A673 (cell line): ENCODE measurements at places on chromosomes 1 and 21. TPM values are rescaled to one million over a fixed set of nuclear protein-coding genes. Genes with fewer than 3 reads are reported as not detected.

The GIPC2 gene
- 0.07 TPM in 1 of 2 replicates, not detected in the other for total RNA-seq

GRCh38 chr1:150558761-150559655 lies 9.8 kb downstream of the ADAMTSL4 start:
- peaks cover 25% of the 10 kb centered on the region for H3K4me1 ChIP-seq
- no peaks in the 10 kb centered on the region for H3K27me3 ChIP-seq
- H3K27ac ChIP-seq = no peak overlapping the region

GRCh38 chr1:12244078-12244477 lies 14.2 kb downstream of the VPS13D start:
- DNase-seq = peak; percentile 40
- no peak overlapping the region for H3K27ac ChIP-seq
- no peak overlapping the region for H3K4me3 ChIP-seq
- no peaks in the 10 kb centered on the region for H3K27me3 ChIP-seq
- peaks cover 18% of the 10 kb centered on the region for H3K36me3 ChIP-seq
- H3K4me1 ChIP-seq = no peaks in the 10 kb centered on the region

DNA sequence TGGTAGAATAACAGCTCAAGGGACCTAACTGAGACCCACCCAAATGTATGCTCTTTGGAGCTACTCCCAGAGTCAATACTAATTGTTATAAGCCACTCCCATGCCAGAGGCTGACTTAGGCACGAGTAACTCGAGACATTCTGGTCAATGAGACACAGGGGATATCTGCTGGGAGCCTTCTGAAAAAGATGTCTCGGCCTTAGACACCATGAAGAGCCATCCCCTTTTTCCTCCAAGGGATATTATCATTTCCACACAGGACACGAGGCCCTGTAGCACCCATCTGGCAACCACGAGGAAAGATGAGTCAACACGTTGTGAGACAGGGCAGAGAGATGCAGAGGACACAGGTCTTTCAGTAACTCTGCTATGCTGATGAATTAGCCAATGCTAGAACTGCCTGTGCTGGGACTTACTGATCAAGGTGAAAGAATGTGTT lies 30.7 kb downstream of the ITPKB start:
- peaks cover 12% of the 10 kb centered on the region for H3K4me1 ChIP-seq
- H3K27ac ChIP-seq = no peak overlapping the region
- no peaks in the 10 kb centered on the region for H3K27me3 ChIP-seq
- peak; percentile 17 for DNase-seq
- no peak overlapping the region for H3K4me3 ChIP-seq

DNA sequence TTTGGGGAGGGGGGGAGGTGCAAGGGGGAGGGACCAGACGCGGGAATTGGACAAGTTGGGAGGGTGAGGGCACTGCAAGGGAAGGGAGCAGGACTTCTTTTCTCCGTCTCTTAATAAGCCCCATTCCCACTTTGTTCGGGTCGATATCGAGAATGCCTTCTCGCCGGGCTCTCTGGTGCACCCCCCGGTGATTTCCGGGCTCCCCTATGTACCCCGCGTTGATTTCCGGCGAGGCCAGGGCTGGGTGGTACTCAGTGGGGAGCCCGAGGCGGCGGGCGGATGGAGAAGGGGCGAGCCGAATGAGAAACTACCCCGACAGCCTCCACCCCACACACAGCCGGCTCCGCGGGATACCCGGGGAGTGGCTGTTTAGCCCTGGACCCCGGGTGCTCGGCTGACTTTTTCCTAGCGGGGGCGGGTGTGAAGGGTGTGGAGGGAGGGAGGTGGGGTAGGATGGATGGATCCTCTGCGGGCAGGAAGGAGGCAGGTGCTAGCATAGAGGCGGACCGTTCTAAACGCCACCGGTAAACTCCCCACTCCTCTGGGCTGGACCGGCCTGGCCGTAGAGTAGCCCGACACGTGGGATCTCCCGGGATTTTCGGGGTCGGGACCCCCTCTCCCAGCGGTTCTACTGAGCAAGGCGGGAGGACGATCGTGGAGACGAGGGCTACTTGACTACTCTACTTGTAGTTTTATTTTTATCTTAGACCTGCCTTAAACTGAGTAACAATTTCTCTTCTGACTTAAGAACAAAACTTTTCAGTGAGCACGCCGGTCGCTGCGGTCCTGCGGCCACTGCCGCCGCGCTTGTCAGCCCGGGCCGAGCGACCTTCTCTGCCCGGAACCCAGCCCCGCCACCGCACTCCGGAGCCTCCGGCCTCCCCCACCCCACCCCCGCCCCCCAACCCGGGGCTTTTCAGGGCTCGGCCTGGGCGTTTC lies 1.0 kb downstream of the RNF220 start:
- DNase-seq = peak; percentile 54
- H3K27me3 ChIP-seq = peaks cover 41% of the 10 kb centered on the region
- H3K4me3 ChIP-seq = peak overlapping the region; percentile 58
- H3K4me1 ChIP-seq = peaks cover 10% of the 10 kb centered on the region

The KCNE2 gene
- total RNA-seq = 0.31 and 0.39 TPM in 2 replicates

DNA sequence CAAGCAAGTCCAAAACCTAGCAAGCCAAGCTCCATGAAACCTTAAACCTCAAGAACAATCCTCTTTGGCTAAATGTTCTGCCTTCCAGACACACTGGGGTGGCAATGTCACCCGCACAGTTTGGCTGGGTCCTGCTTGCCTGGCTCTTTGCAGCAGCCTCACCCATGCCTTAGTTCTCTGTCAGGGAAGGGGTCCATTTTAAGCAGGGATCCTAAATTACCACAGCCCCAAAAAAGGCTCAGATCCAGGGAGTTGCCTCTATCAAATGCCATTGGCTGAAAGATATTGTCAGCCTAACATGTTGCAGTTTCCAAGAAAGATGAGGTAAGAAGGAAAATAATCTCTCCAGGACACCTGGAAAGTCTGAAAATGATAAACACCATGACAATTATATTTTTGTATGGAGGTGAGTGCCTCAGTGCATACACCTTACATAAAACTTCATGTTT lies 26.1 kb upstream of the LYPLAL1 start:
- H3K27me3 ChIP-seq = peaks cover 23% of the 10 kb centered on the region
- H3K36me3 ChIP-seq = no peaks in the 10 kb centered on the region
- no peak overlapping the region for H3K4me3 ChIP-seq
- DNase-seq = no peak
- H3K4me1 ChIP-seq = no peaks in the 10 kb centered on the region

DNA sequence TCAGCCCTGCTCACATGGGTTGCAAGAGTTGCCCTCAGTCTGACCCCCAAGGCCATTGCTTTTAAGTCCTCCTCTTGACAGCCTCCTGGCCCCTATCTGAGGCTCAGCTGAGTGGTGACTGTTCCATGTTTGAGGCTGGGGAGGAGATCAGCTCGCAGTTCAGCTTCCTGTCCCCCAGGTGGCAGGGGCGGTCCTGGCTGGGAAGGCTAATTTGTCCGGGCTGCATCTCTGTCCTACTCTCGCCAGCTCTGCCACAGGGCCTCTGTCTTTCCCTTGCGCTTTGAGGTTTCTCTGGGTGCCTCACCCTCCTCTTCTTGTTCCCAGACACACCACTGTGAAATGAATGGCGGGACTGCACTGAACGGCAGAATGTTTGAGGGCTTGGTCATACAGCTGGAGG lies 157.3 kb downstream of the KCNJ6 start:
- H3K4me3 ChIP-seq = no peak overlapping the region
- DNase-seq = no peak
- H3K27ac ChIP-seq = no peak overlapping the region
- peaks cover 30% of the 10 kb centered on the region for H3K27me3 ChIP-seq
- H3K4me1 ChIP-seq = no peaks in the 10 kb centered on the region
- no peaks in the 10 kb centered on the region for H3K36me3 ChIP-seq

GRCh38 chr1:47572731-47573430 lies 135.0 kb downstream of the FOXD2 start:
- no peak overlapping the region for H3K4me3 ChIP-seq
- H3K4me1 ChIP-seq = no peaks in the 10 kb centered on the region
- no peak overlapping the region for H3K27ac ChIP-seq
- no peak for DNase-seq

The CDC7 gene
- total RNA-seq = 29.6 and 34.0 TPM in 2 replicates

DNA sequence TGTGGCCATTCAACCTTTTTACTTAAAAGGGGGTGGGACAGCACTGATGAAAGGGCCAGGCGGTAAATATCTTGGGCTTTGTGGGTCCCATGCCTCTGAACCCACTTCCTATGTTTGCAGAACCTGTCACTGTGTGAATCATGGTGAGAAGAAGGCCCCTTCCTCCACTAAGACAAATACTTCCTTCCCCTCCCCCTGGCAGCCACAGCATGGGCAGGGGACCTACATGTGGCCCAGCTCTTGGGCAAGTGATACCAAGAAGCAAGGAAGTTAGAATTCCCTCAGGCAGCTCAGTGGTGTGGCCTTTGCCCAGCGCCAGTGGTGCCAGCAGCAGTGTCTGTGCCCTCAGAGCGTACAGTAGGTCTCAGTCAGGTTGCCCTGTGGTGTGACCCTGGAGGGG lies 168.6 kb downstream of the TRIM33 start:
- H3K36me3 ChIP-seq = no peaks in the 10 kb centered on the region
- peaks cover 20% of the 10 kb centered on the region for H3K4me1 ChIP-seq
- no peak for DNase-seq
- H3K4me3 ChIP-seq = no peak overlapping the region
- H3K27ac ChIP-seq = no peak overlapping the region
- no peaks in the 10 kb centered on the region for H3K27me3 ChIP-seq

The DMRTA2 gene
- total RNA-seq = 0.28 and 0.37 TPM in 2 replicates

DNA sequence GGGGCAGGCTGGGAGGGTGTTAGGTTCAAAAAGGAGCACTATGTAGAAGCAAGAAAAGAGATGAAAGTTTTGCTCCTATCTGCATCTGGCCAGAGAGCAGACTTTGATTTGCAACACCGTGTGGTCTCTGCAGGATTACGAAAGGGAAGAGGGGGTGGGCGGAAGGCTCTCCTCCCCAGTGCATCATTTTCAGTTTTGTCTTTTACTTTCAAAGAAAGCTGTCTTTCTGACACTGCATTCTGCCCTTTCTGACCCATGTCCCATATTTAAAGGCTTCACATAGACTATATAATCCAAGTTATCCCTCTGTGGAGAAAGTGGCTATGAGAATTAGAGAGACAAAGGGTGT lies 126.5 kb downstream of the RHOU start:
- no peaks in the 10 kb centered on the region for H3K36me3 ChIP-seq
- peaks cover 24% of the 10 kb centered on the region for H3K27me3 ChIP-seq
- no peak overlapping the region for H3K27ac ChIP-seq

The FCRL2 gene
- total RNA-seq = not detected in 2 replicates

The ZDHHC18 gene
- total RNA-seq = 27.9 and 31.5 TPM in 2 replicates

- peak; percentile 85 for DNase-seq
- H3K27ac ChIP-seq = no peak overlapping the region
- no peaks in the 10 kb centered on the region for H3K36me3 ChIP-seq
- no peaks in the 10 kb centered on the region for H3K4me1 ChIP-seq
- H3K4me3 ChIP-seq = no peak overlapping the region
- peaks cover 4% of the 10 kb centered on the region for H3K27me3 ChIP-seq
These were observed 3.4 kb upstream of the CASQ2 start for GRCh38 chr1:115771847-115772457.

The TCEA3 gene
- 0.76 and 0.99 TPM in 2 replicates for total RNA-seq

DNA sequence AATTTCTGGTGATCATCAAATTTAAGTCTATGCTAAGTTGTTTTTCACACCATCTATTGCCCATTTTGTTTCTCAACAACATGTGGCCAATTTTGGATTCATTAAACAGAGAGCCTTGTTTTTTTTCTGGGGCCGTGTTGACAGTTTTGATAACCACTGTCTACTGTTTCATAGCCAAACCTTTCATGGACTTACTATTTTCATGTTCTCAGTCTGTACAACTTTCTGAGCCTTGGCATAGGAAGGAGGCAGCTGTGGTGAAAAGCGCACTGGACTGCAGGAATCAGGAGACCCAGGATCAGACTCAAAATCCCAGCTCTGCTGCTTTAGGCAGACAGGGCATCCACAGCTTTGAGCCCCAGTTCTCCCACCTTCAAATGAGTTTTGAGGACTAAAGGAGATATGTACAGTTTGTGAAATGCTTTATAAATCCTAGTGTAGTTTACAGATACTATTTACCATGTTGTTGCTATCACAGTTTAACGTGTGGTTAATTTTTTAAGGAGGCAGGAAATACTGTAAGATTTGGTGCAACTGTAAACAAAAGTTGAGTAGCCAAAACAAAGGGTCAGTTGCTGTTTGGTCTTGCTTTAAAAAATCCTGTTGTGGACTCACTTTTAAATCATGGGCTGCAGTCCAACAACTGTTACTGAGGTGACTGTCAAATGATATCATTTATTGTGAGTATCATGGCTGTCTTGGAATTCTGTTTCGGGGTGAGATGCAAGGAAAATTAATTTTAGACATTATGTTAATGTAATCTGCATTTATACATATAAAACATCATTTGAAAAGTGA lies 2.9 kb downstream of the MACO1 start:
- H3K4me1 ChIP-seq = peaks cover 38% of the 10 kb centered on the region
- DNase-seq = no peak
- H3K27ac ChIP-seq = no peak overlapping the region
- H3K4me3 ChIP-seq = no peak overlapping the region
- no peaks in the 10 kb centered on the region for H3K36me3 ChIP-seq

DNA sequence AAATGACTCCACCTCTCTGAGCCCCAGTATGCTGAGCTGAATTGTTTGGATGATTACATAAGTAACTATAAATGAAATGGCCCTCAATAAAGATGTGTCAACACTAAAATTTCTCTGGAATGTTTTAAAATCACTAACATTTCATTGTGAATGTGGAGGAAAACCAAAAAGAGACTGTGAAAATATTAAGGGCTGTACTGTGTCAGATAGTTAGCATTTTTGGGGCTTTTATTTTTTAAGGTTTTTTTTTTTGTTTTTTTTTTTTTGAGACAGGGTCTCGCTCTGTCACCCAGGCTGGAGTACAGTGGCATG lies 6.3 kb downstream of the MYOC start:
- H3K27ac ChIP-seq = no peak overlapping the region
- no peaks in the 10 kb centered on the region for H3K36me3 ChIP-seq
- H3K27me3 ChIP-seq = no peaks in the 10 kb centered on the region
- no peaks in the 10 kb centered on the region for H3K4me1 ChIP-seq

GRCh38 chr1:94126651-94127050 lies 5.7 kb upstream of the ABCA4 start:
- H3K27ac ChIP-seq = no peak overlapping the region
- no peak overlapping the region for H3K4me3 ChIP-seq
- H3K36me3 ChIP-seq = no peaks in the 10 kb centered on the region
- H3K4me1 ChIP-seq = no peaks in the 10 kb centered on the region
- H3K27me3 ChIP-seq = no peaks in the 10 kb centered on the region

The TMEM63A gene
- 25.3 and 31.2 TPM in 2 replicates for total RNA-seq

The SH3BGR gene
- total RNA-seq = 2.9 and 4.9 TPM in 2 replicates

The NPHP4 gene
- 27.6 and 29.7 TPM in 2 replicates for total RNA-seq

- DNase-seq = peak; percentile 64
- H3K4me1 ChIP-seq = peaks cover 28% of the 10 kb centered on the region
- no peak overlapping the region for H3K4me3 ChIP-seq
- H3K27me3 ChIP-seq = no peaks in the 10 kb centered on the region
- H3K27ac ChIP-seq = no peak overlapping the region
These were observed 55.5 kb upstream of the TRIM67 start for GRCh38 chr1:231106347-231106746.

The RORC gene
- total RNA-seq = not detected in 2 replicates

DNA sequence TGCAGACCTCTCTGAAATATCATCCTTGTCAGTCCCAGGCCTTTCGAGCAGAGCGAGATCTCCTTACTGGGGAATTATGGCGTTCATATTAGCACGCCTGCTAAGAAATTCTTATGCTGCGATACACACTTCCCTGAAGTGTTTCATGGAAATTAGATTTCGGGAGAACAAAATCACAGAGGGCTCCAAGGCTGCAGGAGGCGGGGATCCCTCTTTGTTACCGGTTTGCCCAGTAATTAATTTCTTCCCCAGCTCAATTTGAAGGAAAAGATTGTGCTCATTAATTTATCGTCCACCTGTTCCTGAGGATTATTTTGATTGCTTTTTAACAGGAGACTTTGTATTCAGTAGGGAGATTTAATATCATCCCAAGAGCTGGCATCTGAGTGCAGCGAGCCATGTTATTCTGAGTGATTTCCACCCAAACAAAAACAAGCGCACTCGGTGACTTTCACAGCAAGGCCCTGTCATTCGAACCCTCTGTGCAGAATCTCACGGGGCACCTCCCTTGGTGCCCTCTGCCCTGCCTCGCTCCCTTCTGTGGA lies 202.3 kb upstream of the GALNT2 start:
- H3K36me3 ChIP-seq = no peaks in the 10 kb centered on the region
- no peak overlapping the region for H3K27ac ChIP-seq
- DNase-seq = no peak
- H3K4me1 ChIP-seq = peaks cover 8% of the 10 kb centered on the region
